ENCODE measurements at places on chromosomes 3 and 15. TPM values are rescaled to one million over a fixed set of nuclear protein-coding genes. Genes with fewer than 3 reads are reported as not detected.

- H3K27me3 ChIP-seq = no peaks in the 10 kb centered on the region
- no peak overlapping the region for H3K4me3 ChIP-seq
- no peaks in the 10 kb centered on the region for H3K36me3 ChIP-seq
- no peak overlapping the region for H3K27ac ChIP-seq
- DNase-seq = no peak
- no peaks in the 10 kb centered on the region for H3K4me1 ChIP-seq
Measured at GRCh38 chr15:94324117-94324826, 92.9 kb downstream of the MCTP2 start.

- H3K4me3 ChIP-seq = no peak overlapping the region
- no peak for DNase-seq
- H3K4me1 ChIP-seq = no peaks in the 10 kb centered on the region
- no peaks in the 10 kb centered on the region for H3K36me3 ChIP-seq
Measured at GRCh38 chr15:66072616-66073361, 180.8 kb downstream of the MEGF11 start.

DNA sequence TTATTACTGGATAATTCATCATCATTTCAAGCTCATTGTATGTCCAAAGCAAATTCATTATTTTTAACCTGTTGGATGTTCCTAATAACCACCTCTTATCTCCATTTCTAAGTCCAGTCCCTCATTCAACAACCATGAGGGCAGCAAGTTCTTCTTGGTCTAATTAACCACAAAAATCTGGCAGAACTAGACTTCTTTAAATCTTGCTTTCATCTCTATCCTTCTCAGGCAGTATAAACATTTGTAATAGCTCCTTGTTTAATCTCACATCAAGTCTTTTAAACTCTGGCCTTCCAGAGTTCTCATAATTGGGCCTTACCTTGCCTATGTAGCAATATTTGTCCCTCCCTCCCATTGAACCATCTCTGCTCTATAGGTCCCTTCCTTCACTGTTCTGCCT, 17.0 kb upstream of the GHSR start:
- no peak overlapping the region for H3K4me3 ChIP-seq
- no peak overlapping the region for H3K27ac ChIP-seq
- H3K4me1 ChIP-seq = no peaks in the 10 kb centered on the region
- no peaks in the 10 kb centered on the region for H3K36me3 ChIP-seq

The PCSK6 gene
- total RNA-seq = 207 TPM

The STAC gene
- 0.19 TPM for total RNA-seq

The CPNE4 gene
- total RNA-seq = not detected

- H3K4me3 ChIP-seq = no peak overlapping the region
- peaks cover 65% of the 10 kb centered on the region for H3K36me3 ChIP-seq
- no peaks in the 10 kb centered on the region for H3K27me3 ChIP-seq
- DNase-seq = no peak
Measured at GRCh38 chr15:90893175-90894090, 9.1 kb downstream of the FES start.

DNA sequence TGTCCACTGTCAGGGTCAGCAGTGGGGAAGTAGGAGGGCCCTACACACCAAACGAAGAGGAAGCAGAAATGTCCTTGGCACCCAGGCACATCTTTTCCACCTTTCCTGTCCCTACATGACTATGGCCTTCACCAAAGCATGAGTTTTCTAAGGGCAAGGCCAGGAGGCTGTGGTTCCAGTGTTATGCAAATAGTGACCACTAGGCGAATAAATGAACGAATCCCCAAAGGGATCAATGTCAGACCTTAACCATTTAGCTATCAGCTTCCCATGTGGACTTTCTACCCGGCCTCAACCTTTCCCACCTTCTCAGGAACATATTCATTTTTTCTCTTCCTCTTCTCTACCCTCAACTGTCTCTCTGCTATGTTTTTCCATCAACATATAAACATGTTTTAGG, 63.1 kb downstream of the NTRK3 start:
- no peak overlapping the region for H3K4me3 ChIP-seq
- H3K4me1 ChIP-seq = no peaks in the 10 kb centered on the region
- H3K36me3 ChIP-seq = no peaks in the 10 kb centered on the region
- no peaks in the 10 kb centered on the region for H3K27me3 ChIP-seq

GRCh38 chr3:31532587-31533168, at the start of gene STT3B:
Gene STT3B (plus strand): TSS chr3:31532925. CDS start chr3:31532999, 74 bp downstream.
- peaks cover 35% of the 10 kb centered on the region for H3K4me1 ChIP-seq
- peak; percentile 86 for DNase-seq
- peak within 1 kb of the TSS; percentile 86 for H3K27ac ChIP-seq
- H3K4me3 ChIP-seq = peak within 1 kb of the TSS; percentile 89
- H3K36me3 ChIP-seq = no peaks in the 10 kb centered on the region
- no peaks in the 10 kb centered on the region for H3K27me3 ChIP-seq

GRCh38 chr15:67433495-67434099, 87.3 kb upstream of the C15orf61 start:
- no peaks in the 10 kb centered on the region for H3K27me3 ChIP-seq
- no peak overlapping the region for H3K27ac ChIP-seq
- H3K4me3 ChIP-seq = no peak overlapping the region
- H3K36me3 ChIP-seq = no peaks in the 10 kb centered on the region

The CYP1A2 gene
- 146 TPM for total RNA-seq

The ULK3 gene
- 25.1 TPM for total RNA-seq

Data from right lobe of liver (tissue), 6 donors.